ENCODE measurements at places on chromosomes 7 and 10. TPM values are rescaled to one million over a fixed set of nuclear protein-coding genes. Genes with fewer than 3 reads are reported as not detected.

DNA sequence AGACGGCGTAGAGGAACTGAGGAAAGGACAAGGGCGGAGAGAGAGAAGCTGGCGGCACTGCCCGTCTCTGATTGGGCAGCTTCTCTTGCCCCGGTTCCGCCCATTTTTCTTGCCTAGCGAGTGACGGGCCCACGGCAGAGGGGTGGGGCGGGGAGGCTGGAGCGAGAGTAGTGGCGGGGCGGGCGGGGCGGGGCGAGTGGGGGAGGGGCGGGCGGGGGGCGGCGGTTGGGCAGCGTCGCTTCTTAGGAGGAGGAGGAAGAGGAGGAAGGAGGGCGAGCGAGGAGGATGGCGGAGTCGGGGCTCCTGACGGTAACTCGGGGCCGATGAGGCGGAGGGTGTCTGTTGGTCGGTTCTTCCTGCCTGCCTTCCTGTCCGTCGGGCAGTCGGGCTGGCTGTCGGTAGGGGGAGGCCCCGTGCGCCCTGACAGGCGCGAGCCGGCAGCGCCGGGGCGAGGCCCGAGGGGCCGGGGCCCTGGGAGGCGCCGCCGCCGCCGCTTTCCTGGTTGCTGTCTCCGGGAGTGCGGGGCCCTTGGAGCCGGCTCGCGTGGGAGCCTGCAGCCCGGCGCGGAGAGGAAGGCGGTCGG lies at the start of gene SHOC2:
Gene SHOC2 (plus strand): TSS at position 256 of the 583 bp plus-strand sequence. CDS start 44,755 bp downstream, outside the sequence.
- DNase-seq, result peak; percentile 99

Gene CALN1
- total RNA-seq, result not detected

Gene PRRT4
- 0.25 TPM for total RNA-seq

DNA sequence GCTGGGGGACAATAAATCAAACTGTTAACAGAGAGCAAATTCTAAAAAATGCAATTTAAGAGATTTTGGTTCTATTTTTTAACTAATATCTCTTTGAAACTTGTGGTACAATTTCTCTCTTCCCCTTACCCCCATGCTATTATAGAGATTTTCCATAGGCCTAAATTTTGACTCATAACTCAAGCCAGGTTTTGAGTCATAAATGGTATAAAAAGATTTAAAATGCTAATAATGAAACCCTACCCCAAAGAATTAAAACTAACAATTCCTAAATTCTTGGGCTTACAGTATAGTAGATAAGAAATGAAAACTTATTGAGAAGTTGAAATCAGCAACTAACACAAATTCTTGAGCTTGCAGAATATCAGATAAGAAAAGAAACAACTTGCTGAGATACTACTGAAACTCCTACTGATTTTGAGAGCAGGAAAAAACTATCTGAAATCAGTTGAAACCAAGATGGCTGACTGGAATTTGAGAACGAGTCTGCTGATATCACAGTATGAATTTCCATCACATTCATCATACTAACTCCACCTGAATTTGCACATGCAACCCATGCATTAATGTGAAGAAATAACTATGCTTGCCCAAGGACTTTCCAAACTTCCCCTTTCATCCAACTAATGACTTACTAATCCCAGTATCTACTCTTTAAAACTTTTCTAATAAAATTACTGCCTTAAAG lies 36.3 kb downstream of the POT1 start:
- DNase-seq, result no peak

Gene PTN
- not detected for total RNA-seq

Gene PLA2G12B
- not detected for total RNA-seq

Gene TAC1
- not detected for total RNA-seq

DNA sequence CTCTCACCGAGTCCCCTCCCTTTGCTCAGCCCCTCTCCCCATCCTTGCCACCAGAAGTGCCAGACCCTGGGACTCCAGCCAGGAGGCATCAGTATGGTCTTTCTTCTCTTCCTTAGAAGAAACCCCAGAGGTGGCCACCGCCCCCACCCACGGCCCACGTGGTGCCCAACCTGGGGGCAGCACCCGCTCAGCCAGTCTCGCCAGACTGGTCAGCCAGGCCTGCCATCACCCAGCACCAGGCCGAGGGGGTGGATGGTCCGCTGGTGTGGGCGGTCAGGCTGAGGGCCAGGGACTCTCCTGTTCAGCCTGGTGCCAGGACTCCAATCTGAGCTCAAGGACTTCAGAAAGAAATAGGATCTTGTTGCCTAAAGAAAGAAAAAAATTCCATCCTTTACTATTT lies 5.8 kb upstream of the CLDN4 start:
- DNase-seq, result no peak

DNA sequence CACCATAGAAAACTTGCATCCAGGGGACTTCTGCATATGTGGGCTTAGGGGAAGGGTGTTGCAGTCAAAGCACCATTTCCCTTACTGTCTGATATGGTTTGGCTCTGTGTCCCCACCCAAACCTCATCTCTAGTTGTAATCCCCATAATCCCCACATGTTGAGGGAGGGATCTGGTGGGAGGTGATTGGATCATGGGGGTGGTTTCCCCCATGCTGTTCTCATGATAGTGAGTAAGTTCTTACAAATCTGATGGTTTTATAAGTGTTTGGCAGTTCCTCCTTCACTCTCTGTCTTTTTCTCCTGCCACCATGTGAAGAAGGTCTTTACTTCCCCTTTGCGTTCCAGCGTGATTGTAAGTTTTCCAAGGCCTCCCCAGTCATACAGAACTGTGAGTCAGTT lies 177.4 kb downstream of the ADK start:
- no peak for DNase-seq

Gene OR2A5
- total RNA-seq, result not detected

DNA sequence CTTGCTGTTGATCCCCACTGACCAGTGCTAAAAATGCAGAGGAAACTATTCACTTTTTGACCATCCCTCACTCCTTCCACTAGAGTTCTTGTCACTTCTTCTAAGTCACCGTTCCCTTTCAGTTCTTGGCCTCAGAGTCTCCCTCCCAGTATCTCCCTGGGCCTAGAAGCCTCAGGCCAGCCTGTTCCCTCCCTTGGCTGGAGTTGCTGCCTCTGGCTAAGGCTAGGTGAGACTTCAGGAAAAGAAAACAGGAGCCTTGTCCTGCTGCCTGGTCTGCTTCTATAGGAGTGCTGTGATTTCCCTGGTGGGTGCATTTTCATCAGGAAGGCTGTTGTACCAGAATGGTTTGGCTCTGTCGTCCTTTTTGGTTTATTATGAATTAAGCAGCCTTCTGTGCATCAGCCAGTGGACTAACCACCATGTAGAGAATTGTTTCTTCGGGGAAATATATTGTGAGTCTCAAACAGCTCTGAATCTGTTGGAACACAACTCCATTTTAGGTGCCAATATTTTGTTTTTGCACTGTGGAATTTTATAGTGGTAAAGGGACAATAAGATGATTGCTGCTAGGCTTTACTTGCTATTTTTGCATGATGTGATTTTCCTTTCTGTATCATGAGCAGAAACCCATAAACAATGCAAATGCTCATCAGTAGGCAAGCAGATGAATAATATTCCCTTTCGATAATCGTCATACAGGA lies 233.4 kb upstream of the FZD1 start:
- no peak for DNase-seq

DNA sequence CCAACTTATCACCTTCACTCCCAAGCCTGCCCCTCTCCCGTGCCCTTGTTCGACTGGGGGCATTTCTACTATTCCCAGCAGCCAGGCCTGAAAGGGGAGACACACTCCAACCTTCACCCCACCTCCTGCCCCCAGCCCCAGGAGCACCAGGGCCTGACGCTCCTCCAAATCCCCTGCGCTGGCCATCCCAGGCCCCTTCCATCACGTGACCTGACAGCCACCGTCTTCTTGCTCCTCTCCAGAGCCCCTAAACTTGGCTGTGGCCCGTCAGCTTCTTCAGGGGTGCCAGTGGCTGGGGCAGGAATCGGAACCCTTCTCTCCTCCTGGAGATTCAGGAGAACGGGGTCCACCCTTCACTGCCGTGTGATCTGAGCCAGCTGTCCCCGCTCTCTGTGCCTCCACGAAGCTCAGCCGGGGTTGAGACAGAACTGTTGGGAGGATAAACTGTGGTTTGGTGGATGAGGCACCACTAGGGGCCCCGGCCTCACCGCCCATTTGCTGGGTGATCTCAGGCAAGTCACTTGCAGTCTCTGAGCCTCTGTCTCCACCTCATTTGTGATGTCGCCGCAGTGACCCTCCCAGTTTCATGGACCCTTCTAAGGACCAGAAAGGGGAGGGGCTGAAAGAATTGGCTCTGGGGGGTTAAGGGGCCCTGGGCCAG lies 91.0 kb downstream of the MYL10 start:
- DNase-seq, result no peak

GRCh38 chr7:148035950-148036349 lies 554.6 kb upstream of the C7orf33 start:
- no peak for DNase-seq

GRCh38 chr7:121178869-121179497 lies 149.8 kb upstream of the WNT16 start:
- DNase-seq, result no peak

GRCh38 chr7:116277070-116277469 lies 66.7 kb downstream of the TES start:
- no peak for DNase-seq

DNA sequence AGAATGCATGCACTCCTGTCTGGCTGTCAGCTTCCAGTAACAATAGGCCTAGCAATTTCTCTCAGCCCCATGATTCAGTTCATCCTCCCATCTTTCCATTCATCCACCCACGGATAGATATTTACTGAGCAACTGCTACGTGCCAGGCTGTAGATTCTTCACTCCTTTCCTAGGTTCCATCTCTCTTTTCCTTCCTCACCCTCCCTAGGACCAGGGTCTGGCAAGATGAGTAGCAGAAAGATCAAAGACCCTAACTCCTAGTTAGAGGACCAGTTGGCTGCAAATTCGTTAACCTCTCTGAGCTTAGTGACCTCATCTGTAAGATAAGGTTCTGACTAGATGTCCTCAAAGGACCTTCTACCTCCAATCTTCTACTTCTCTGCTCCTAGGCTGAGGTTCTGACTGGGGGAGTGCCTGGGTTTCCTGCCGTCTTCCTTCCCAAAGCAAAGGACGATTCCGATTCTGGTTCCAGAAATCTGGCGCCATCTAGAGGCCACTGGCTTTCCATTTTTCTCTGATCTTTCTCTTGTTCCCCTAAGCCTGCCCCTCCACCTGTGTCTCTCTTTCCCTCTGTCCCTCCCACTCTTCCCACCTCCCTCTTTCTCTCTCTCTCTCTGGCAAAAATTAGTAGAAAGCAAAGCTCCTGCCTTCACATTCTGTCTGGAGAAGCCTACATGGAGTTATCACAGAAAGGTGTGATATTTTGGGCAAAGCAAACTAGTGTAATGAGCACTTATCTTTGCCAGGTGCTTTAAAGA lies 26.2 kb downstream of the TBATA start:
- peak; percentile 78 for DNase-seq

DNA sequence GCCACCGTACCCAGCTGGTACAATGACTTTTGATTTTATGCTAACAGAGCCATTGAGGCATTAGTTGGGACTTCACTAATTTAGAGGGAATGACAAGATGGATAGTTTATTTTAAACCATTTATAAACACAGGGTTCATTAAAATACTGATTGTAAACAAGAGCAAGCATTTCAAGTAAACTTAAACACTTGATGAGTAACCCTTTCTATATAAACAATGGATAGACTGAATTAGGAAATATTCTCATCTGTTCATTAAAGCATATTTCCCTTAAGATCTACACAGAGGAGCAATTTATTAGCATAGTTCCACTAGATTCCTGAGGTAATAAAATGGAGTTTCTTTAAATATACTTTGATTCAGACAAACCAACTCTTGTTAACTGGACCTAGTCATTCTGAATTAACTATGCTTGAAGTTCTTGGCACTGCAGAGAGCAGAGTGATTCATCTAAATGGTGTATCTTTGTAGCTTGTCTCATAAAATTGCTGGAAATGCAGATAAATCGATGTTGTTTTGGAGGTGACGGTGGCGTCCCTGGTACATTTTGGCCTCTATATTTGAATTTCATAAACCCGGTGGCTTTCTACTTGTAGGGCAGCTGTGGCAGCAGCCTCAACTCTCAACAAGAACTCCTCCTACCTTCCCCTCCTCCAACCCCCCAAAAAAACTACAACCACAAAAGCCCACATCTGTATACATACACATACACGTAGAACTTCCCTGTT lies 15.4 kb upstream of the VDAC2 start:
- no peak for DNase-seq

Gene OPALIN
- not detected for total RNA-seq

Gene ZP3
- total RNA-seq, result 1.0 TPM

- DNase-seq, result peak; percentile 6
These were observed 1.1 kb upstream of the GPRIN2 start for GRCh38 chr10:46557319-46558121.

GRCh38 chr7:54729107-54729506 lies 29.9 kb downstream of the SEC61G start:
- DNase-seq, result no peak

DNA sequence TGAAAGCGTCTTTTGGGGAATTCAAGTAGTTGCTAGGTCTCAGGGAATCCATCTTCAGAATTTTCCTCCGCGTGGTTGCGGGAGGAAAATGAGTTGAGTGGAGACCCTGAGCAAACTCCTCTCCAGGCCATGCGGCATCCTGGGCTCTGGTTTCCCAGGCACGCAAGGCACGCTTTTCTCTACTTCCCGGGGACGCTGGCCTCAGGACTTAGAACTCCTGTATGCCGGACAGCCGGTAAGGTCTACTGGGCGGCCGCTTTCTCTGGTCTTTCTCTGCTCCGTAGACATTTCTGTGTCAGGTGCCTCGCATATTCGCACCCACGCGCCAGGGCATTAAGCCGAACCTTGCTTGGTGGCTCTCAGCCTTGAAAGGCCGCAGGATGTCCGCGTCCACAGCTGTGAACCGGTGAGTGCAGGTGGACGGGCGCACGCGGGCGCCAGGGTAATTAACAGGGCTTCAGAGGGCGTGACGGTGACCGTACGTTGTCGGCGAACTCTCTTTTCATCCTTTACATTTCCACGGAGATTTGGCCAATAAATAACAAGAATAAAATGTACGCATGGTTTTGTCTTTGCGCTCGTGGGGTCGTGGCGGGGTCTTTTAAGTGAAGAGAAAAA lies 992 bp upstream of the RBM20 start:
- no peak for DNase-seq

GRCh38 chr7:101538596-101539459 lies 90.3 kb downstream of the MYL10 start:
- peak; percentile 56 for DNase-seq

GRCh38 chr7:24942226-24942625 lies 37.8 kb downstream of the OSBPL3 start:
- DNase-seq, result no peak

Data from activated CD4-positive, alpha-beta T cell treated with anti-CD3 and anti-CD28 coated beads, Interleukin-2, amount 10 ng/mL, durations not matched to agents 7 days and 5 days (primary cell).